ENCODE measurements at places on chromosomes 13 and 19.

GRCh38 chr19:46480415-46480814 lies 9.1 kb upstream of the PNMA8A start:
- no peak for DNase-seq

DNA sequence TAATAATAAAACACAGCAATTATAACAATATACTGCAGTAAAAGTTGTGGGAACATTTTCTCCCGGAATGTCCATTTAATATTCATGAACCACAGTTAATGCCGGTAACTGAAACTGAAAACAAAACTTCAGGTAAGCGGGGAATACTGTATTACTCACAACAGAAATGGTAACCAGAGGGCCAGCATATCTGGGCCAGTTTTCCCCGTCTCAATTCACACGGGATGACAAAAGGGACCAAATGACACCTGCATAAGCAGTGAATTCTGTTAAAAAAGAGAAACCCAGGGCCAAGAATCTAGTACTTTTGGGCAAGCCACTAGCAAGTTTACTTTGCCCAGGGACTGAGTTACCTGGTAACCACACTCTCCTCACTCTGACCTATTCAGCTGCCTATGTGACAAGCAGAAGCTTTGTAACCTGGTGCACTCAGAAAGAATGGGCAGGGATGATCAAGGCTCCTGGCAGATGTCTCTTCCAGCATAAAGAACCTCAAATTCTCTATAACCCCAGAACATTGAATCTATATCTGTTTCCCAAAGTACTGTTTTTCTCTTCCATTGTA lies 1171.2 kb downstream of the DIAPH3 start:
- no peak for DNase-seq

DNA sequence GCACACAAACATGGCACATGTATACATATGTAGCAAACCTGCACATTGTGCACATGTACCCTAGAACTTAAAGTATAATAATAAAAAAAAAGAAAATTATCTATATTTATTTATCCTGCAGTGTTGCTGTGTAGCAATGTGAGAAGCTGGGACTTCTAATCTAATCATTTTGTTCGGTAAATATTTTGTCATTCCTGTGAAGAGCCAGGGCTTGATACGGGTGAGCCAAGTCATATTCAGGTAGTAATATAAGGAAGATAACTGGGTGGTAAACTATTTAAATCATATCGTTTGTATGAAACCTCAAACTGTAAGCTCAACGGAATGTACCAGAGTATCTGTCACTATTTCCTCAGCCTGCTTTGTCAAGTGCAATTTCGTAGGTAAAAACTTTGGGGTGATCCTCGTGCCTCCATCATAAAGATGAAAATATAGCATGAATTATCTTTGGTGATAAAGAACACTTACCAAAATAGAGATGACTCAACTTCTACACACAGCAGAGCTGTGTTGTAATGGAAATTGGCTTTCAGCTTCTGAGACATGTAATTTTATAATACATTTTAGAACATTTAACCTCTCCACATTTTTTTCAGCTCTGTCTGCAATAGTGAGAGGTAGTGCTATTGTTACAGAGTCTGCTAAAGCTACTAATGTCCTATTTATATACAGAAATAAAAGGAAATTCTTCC lies 92.9 kb downstream of the PCDH9 start:
- DNase-seq: no peak

DNA sequence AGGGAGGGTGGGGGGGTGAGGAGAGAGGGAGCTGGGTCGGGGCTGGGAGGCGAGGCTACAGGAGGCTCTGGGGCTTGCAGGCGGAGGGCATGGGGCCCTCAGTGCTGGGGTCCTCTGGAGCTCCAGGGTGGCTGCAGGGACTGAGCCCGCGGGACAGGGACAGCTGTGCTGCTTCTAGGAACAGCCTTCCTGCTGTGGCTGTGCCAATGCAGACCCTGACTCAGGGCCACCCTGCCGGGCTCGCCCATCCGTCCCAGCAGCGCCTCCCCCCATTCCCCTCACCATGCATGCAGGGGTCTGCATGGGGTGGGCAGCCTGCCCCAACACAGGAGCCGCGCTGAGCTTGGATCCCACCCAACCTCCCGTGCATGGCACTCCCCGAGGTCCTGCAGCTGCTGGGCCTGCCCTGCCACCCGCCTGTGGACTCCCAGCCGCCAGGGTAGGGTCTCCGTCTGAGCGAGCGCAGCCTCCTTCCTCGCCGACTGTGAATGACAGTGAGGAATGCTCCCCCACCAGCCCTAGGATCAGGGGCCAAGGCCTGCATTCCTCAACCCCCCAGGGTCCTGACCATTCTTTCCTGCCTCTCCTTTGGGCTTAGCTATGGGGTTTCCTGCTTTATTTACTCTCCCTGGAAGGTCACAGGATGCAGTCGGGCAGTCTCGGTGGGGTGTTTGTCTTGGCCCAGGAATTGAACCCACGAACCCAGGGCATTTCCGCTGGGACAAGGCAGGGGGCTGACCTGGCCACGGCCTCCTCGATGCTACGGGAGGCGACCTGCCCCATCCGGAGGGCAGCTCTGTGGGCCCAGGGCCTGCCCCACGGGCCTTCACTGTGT lies 23.4 kb downstream of the CEBPG start:
- DNase-seq: no peak

DNA sequence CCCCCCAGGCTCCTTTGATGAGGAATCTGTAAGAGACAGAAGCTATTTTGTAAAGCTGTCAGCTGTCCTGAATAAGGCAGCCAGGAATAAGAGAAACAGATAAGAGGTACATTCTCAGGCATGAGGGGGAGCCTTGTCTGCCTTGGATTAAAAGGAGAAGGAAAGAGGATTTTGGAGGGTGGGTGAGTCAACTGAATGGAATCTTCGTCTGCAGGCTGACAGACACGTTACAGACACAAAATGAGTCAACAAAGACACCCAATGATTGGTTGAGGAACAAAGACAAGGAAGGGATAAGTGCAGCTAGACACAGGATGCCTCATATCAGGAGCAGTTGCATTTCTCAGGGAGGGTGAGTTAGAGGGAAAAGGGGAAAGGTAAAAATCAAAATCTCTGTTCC lies 162.5 kb downstream of the OLFM4 start:
- DNase-seq: no peak
